Kidney (tissue), 22 donors: ENCODE measurements at places on chromosomes 6 and 20. TPM values are rescaled to one million over a fixed set of nuclear protein-coding genes. Genes with fewer than 3 reads are reported as not detected.
A peak's percentile ranks its signal among the peaks of the same experiment; 100 is the strongest.

- no peak for DNase-seq
These were observed 70.6 kb downstream of the IGF2R start for GRCh38 chr6:160039441-160039840.

Gene WFDC6
- not detected for total RNA-seq

Gene PRRC2A
- 159 TPM for total RNA-seq

Gene C6orf15
- total RNA-seq, result not detected

- no peak for DNase-seq
These were observed 4.1 kb downstream of the TTLL2 start for GRCh38 chr6:167329014-167329413.

Gene CST2
- not detected for total RNA-seq

- DNase-seq, result peak; percentile 7
These were observed 24.5 kb downstream of the ADAT2 start for GRCh38 chr6:143426026-143426425.

DNA sequence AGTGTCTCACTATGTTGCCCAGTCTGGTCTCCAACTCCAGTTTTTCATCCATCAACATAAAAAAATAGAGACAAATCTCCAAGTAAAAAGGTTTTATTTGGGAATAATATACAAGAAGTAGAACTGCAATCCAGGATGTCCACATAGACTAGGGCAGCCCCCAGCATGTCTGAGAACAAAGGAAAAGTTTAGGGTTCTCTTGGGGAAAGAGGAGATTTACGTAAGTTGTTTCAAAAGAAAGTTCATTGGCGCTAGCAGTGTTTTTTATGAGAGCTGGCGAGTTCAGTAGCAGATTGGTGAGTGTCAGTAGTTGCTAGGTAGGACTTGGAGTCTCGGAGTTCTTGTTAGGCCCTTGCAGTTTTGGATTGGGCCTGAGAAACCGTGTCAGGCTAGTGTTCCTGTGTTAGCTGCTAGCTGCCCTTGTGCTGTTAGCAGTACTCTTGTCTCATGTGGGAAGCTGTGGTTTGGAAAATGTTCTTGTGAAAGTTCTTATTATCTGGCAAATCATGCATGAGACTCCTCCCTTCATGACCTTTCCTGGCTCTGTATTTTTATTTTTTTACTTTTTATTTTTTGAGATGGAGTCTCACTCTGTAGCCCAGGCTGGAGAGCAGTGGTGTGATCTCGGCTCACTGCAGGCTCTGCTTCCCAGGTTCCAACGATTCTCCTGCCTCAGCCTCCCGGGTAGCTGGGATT is 24.7 kb downstream of the TTLL9 start:
- DNase-seq, result no peak

Gene OR2H1
- not detected for total RNA-seq

Gene SOBP
- 9.5 TPM for total RNA-seq

Gene NKX2-2
- not detected for total RNA-seq

Gene HTR1E
- total RNA-seq, result not detected

Gene MCHR2
- total RNA-seq, result not detected

- peak; percentile 7 for DNase-seq
These were observed 40.1 kb upstream of the PMEPA1 start for GRCh38 chr20:57749869-57750268.

Gene TCF19
- total RNA-seq, result 7.1 TPM

- DNase-seq, result no peak
These were observed 20.1 kb upstream of the SLC17A1 start for GRCh38 chr6:25851961-25852360.

Gene HRH3
- not detected for total RNA-seq

- no peak for DNase-seq
These were observed 10.6 kb downstream of the SFT2D1 start for GRCh38 chr6:166331503-166332415.

DNA sequence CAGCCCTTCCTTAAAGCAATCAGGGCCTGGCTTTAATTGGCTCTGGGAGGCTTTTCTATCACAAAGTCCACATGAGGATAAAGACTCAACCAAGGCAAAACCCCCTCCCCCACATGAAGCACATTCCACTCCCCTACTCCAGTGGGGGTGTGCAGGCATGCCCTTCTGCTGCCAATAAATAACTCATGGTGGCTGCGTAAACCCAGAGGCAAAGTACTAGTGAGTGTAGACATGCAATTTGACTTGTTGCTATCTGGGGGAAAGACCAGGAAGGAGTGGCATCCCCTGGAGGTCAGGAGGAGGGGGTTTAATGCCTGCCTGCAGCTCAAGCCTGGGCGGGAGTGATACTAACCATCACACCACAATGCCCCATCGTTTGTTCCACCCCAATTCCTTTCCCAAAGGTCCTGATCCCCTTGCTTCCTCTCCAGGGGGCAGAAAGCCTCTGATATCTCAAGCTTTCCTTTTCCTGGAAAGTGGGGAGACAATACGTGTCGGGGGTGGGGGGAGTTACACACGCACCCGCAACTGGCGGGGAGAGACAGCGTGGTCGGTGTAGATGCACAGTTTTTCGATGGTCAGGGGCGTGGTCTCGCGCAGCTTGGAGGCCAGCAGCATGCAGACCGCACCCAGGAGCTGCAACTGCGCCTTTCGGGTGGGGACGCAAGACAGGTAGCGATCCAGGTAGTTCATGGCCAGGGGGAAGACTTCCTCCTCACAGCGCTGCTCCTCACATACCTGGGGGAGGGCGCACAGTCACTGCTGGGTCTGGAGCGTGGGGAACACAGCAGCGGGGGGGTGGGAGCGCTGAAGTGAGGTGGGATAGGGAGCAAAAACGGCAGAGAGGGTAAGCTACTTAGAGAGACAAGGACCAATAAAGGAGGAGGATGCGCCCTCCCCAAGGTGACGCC is 1.5 kb downstream of the CCND3 start:
- DNase-seq, result peak; percentile 79

Gene TMEM170B
- total RNA-seq, result 3.7 TPM

Gene FAM209B
- not detected for total RNA-seq

DNA sequence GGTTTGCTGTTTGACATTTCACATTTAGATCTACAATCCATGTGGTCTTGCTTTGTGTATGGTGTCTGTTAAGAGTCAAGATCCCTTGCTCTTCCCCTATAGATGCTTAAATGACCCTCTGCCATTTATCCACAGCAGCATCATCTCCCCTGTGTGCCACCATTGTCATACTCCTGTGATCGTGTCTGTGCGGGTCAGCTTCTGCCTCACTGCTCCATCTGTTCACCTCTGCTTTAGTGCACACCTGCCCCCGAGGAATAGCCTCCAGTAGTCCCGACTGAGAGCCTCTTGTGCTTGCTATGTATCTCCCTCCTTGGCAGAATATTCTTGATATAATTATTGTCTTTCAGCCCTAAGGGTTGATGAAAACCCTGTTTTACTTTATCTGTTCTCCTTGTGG is 551.2 kb downstream of the CDH26 start:
- DNase-seq, result no peak
